ENCODE measurements at places on chromosomes 1 and 21.
A peak's percentile ranks its signal among the peaks of the same experiment; 100 is the strongest.

- DNase-seq: no peak
Observed at GRCh38 chr1:153087652-153088051, 6.7 kb downstream of the SPRR2E start.

- no peak for DNase-seq
Observed at GRCh38 chr1:160326418-160326817, 16.6 kb downstream of the COPA start.

- no peak for DNase-seq
Observed at GRCh38 chr1:27727126-27727525, 1.4 kb downstream of the FAM76A start.

GRCh38 chr1:43847290-43847689 is 86.3 kb upstream of the ARTN start:
- DNase-seq: no peak

GRCh38 chr1:61427510-61427909 is 297.4 kb downstream of the TM2D1 start:
- no peak for DNase-seq

DNA sequence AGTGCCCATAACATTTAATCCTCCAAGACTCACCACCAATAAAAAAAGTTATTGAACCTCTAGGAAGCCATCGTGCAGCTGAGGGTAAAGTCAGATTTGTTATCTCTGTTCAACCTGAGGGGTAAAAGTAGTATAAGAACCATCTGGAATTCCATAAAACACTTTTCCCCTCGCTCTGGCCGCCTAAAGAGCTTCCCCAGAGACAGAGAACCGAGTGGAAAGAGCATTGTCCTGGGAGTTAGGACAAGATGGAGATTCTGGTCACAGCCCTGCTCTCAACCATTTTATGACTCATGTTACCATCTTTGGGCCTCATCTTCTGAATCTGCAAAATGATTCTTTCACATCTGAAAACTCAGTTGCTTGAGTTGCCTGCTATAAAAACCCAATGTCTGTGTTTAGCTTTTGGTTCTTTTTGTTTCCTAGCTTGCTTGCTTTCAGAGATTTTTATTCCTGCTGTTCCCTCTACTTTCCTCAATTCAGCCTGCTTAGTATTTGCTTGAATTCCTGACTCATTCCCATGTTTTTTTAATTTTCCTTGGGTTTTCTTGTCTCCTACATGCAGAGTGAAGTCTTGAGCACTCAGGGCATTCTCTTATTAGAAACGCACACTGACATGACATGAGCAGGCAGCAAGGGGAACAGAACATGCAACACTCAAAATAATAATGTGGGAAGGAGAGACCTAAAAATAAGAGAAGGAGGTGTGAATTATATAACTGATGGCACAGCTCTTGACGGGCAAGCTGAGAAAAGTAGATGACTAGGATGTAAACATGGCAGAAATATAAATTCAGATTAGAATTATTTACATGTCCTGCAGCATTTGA is 1.7 kb downstream of the EPHX4 start:
- DNase-seq: no peak

- DNase-seq: peak; percentile 21
Observed at GRCh38 chr1:50978144-50978851, 8.3 kb downstream of the CDKN2C start.
